ENCODE measurements at places on chromosomes 16 and 17.

DNA sequence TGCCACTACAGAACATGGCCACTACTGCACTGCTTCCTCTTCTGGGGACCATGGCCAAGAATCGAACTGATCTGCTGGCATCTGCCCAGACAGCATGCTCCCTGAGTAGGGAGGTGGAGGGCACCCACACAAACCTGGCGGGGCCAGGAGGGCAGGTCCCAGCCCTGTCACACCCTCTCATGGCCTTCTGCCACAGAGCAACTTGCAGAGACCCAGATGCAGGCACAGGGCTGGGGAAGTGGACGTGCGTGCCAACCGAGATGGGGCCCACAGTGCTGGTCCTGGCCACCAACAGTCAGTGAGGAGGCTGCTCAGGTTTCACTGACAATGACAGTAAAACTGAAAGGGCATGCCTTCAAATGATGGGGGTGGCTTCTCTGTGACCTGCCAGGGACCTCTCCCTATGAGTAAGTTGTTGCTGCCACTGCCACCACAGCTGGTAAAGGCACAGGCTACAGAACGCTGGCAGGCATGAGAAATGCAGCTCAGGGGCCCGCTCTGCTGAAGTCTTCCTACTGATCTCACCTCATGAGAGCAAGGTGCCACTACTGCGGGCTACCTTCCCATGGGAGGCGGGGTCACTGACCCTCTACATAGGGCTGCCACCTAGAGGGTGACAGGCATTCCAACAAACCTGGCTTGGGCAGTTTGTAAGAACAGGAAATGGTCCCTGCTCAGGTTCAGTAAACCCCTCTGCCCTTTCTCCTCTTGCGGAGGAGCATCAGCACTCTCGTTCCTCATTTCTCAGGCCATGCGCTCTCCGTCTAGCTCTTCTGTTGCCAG is 15.5 kb downstream of the HIC1 start:
- DNase-seq, result no peak

DNA sequence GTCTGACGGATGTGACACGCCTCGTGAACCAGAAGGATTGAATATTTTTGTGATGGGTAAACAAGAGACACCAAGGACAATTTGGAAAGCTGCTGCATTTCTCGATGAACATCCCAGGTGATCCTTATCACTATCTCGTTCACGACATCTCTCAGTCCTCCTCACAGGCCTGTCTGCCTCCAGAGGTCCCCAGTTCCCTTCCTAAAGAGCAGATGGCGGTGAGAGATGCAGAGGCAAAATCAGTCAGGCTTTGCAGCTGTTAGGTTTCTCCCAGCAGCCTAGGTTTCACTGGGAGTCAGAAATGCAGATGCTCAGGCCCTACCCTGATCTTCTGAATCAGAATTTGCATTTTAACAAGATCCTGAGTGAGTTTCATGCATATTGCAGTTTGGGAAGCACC is 23.6 kb downstream of the SCPEP1 start:
- DNase-seq, result no peak

DNA sequence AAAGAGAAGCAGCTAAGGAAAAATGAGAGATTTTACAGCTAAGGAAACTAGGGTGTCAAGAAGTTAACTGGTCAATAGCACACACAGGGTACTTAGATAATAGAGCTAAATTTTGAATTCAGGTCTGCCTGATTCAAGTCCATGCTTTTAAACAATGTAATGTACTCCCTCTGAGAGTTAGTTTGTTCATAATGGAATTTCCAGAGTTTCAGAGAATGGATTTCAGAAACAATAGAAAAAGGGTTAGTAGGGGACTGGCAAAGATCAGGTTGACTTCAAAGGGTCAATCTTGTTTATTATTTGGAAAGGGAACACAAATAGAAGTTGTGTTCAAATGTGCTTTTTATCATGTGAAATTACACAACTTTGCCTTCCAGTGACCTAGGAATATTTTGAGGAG is 17.9 kb downstream of the NSRP1 start:
- no peak for DNase-seq

- DNase-seq, result no peak
Observed at GRCh38 chr16:87342978-87343752, 26.0 kb upstream of the C16orf95 start.

DNA sequence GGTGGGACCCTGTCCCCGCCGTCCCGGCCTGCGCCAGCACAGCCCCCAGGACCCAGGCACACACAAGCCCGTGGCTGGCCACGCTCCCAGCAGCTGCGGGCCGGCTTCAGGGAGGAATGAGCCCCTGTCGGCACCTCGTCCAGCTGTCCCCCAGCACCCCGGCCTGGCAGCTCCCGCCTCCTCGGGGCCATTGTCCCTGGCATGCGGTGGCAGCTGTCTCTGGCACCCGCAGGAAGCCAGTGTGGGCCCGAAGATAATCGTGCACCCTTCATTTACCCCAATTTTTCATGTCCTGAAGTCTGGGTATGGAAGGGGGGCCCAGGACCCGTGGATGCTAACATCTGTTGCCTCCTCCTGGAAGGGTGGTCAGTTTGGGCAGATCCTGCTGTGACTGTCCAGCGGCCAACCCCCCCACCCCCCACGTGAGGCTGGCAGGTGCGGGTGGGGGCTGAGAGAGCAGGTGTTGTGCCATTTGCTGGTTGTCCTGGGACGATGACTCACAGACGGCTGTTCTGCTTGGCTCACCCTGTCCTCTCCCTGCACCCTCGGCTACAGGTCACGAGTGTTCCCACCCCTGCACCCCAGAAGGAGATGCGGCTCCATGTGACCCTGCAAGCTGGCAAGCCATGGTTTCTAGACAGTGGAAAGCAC is 4.0 kb upstream of the LMF1 start:
- DNase-seq, result no peak

GRCh38 chr16:6341981-6342380 is 990.7 kb upstream of the RBFOX1 start:
- no peak for DNase-seq

Data from NCI-H510A (cell line).